ENCODE measurements at places on chromosomes 16 and 17.

DNA sequence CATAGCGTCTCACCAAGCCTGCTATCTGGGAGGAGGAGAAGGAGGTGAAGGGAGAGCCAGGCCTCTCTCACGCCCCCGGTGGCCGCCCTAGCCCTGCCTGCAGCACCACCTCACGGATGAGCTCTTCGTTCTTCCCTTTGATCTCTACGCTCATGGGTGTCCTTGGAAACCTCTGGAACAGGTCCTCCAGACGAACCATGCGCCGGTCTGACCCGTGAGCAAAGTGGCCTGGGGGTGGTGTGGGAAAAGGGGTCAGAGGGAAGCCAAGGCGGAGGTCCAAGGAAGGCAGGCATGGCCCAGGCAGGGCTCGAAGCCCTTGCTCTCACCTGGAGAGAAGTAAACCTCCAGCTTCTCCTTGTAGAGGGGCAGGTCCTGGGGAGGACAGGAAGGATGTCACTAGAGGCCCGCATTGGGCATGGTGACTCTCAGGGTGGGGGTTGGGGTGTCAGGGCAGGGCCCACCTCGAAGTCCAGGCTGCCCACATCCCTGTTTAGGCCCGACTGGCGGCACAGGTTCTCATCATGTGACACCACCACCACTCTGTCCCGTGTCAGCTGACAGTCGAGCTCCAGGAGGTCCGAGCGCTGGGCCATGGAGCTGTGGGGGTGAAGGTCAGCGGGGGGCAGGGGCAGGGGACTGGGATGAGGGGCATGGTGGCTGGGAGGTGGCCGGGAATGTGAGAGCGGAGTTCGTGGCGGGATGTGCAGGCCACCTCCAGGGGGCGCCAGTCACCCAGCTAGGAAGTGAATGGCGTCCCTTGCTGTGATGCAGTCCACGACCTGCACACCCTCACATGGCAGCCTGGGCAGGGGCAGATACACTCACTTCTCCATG lies 923 bp downstream of the GDPD3 start:
- peak; percentile 76 for DNase-seq

- no peak for DNase-seq
Measured at GRCh38 chr17:78842881-78843565, 2.4 kb upstream of the USP36 start.

GRCh38 chr16:87526238-87526947 lies 33.6 kb upstream of the ZCCHC14 start:
- DNase-seq: no peak

- DNase-seq: no peak
Measured at GRCh38 chr17:59513934-59514841, 51.2 kb upstream of the DHX40 start.

DNA sequence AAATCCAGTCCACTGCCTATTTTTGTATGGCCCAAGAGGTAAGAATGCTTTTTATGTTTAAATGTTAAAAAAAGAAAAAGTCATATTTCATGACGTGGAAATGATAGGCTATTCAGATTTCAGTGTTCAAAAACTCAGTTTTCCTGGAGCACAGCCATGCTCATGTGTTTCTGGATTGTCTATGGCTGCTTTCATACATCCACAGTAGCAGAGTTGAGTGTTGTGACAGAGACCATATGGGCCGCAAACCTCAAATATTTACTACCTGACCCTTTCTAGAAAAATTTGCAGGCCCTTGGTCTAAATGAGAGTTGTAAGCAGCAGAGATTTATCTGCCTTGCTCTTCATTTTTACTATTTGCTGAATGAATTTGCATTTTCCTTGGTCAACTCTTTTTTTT lies 264.1 kb downstream of the CBLN1 start:
- no peak for DNase-seq

- no peak for DNase-seq
Measured at GRCh38 chr17:64343071-64343774, 47.4 kb downstream of the PECAM1 start.
